Glomerular endothelial cell (primary cell): ENCODE measurements at places on chromosomes 3 and 15. TPM values are rescaled to one million over a fixed set of nuclear protein-coding genes. Genes with fewer than 3 reads are reported as not detected.

DNA sequence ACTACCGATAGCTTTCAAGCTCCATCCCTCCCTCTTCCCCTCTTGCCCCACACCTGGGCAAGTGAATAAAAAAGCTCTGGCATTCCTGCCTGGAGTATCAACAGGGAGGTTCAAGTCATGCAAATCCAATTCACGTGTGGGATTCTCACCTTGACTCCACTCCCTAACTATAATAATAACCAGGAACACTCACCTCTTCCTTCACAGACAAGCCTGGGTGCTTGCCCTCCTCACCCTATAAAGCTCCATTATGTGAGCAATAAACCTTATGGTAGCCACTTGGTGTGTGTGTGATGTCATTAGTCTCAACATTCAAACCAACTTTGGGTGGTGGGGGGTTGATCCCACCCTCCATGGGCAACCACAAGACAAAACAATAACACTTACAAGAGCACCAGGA is 16.6 kb downstream of the CHDH start:
- no peak for DNase-seq

DNA sequence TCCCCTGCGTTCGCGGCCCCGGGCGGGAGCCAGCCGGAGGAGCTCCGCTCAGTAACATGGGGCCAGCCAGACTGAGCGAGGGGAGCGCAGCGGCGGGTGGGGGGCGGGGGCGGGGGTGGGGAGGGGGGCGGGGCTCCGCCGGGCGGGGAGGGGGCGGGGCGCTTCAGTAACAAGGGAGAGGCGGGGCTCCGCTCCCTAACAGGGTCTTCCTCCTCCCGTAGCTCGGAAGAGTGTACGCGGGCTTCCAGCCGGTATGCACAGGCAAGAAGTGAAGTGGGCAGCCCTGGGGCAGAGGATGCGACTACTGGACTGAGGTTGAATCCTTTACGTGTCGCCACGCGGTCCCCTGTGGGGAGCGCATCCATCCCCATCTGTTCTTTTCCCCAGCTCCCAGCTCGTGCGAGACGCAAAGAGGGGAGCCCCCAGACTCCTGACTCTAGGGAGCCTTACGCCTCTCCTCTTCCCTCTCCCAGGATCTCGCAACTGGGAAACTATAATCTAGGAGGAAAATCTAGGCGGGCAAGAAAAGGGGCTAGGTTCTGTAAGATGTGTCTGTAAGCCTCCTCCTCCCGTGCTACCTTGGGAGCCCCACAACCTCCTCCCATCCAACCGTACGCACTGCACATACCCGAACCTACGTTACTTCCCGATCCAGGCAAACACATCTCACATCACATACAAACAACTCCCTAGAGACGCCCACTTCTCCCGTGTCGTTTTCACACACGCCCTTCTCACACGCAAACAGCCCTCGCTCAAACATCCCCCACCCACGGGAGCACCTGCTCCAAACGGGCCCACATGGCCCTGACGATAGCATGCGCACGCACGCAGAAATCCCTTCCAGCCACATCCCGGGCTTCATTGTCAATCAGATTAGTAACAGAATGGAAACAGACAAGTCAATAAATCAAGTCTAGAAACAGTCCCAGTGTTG is at the start of gene SHF:
Gene SHF (minus strand): TSS at position 73 of the 937 bp plus-strand sequence. CDS start 15 bp downstream, at position 58.
- no peak for DNase-seq

The RAD51 gene
- total RNA-seq = 3.4 and 4.7 TPM in 2 replicates

The SCG5 gene
- 3.7 and 4.4 TPM in 2 replicates for total RNA-seq

DNA sequence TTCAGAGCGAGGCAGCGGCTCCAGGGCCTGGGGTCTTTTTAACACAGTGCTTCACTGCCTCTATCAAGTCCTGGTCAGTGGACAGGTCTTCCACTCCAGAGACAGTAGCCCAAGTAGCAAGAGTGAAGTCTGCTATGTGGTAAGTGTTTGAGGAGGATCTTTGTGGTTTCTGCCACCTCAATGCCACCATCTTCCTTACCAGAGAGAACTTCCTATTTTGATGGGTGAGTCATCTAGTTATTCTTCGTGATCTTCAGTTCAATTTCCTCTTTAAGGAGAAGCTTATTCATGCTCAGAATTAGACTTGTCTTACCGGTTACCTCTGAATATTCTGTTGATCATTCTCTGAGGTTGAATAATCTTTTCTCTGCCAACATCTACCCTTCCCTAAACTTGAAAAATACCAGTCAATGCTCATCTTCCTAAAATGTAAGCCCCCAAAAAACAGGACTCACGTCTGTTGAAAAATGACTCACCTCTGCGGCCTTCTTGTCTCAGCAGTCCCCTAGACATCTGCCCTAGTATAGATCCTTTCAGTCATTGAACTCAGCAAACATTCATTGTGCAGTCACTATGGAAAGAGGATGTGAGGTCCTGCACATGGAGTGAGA is 32.2 kb upstream of the BCL6 start:
- DNase-seq = no peak

The HIGD2B gene
- total RNA-seq = not detected in 2 replicates

The PRSS50 gene
- total RNA-seq = not detected in 2 replicates
